Smooth muscle cell of the brain vasculature (primary cell): ENCODE measurements at places on chromosomes 6 and 20.

DNA sequence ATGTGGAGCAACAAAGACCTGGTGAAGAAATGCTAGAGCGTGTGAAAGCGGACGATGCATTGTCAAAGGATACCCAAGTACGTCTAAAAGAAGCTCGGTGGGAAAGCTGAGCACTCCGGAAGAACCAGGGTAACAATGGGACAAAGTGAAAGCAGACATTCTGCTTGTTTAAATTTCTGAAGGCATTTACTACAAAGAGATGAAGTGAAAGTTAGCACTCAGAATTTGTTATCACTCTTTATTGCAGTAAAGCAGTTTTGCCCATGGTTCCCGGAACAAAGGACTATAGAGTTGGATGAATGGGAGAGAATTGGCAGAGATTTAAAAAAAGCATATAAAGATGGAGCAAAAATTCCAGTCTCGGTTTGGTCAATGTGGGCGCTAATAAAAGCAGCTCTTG, 12.8 kb upstream of the IRAK1BP1 start:
- DNase-seq, result no peak

GRCh38 chr6:109644131-109644530, 46.9 kb downstream of the AK9 start:
- DNase-seq, result no peak

DNA sequence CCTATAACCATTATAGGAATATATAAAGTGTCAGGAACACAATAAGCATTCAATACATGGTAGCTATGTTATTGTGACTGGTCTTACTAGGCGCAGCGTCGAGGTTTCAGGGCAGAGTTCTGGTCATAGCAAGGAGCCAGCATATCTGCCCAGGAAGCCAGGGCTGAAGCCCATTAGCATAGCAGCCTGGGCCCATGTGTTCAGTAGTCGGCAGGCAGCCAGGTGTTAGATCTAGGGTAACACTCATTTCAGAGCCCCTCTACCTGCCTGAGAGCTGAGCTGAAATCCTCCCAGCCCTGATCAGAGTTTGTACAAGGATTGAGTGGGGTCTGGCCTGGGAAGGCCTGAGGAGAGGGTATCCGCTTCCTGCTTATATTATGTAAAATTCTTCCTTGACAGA, 32.1 kb downstream of the C20orf173 start:
- DNase-seq, result no peak

DNA sequence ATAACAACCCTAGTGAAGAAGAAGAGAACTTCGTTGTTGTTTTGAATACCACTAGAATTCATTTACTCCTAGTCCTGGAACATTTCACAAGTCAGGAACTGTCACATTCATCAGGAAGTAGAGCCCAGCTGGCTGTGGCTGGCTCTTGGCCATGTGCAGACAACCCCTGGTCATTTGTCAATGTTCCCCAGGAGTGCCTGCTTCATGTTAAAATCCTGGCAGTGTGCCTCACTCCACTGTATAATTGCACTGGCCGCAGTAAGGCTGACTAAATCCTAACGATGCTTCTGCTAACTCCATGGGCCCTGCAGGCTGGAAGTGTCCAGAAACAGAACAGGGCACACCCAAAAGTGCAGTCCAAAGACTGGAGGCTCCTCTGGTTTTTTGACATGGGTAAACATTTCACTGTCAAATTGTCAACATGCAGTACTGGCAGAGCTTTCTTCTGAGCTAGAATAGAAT, 41.5 kb upstream of the ADGRF1 start:
- DNase-seq, result peak; percentile 64

DNA sequence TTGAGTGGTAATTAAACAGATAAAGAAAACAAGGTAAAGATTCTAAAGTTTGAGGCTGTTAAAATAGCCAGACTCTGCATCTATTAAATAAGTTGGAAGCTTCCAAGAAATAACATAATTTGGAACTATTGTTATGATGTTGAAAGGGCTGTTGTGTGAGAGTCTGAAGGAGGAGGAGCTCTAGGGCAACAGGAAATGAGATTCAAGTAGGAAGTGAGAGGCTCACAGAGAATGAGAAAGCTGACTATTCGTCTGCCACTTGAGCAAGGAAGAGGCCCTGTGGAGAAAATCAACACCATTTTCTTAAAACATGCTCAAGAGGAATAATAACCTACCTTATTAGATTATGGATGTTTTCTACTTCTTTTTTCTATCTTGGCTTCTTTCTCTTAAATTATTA, 185.2 kb downstream of the SLC24A3 start:
- no peak for DNase-seq

GRCh38 chr6:5786969-5787720, 219.6 kb downstream of the NRN1 start:
- no peak for DNase-seq
